ENCODE measurements at places on chromosomes 3 and 15.

- DNase-seq, result no peak
These were observed 78.2 kb upstream of the UMPS start for GRCh38 chr3:124652009-124652408.

- DNase-seq, result no peak
These were observed 118.7 kb downstream of the PDE8A start for GRCh38 chr15:85100186-85100937.

DNA sequence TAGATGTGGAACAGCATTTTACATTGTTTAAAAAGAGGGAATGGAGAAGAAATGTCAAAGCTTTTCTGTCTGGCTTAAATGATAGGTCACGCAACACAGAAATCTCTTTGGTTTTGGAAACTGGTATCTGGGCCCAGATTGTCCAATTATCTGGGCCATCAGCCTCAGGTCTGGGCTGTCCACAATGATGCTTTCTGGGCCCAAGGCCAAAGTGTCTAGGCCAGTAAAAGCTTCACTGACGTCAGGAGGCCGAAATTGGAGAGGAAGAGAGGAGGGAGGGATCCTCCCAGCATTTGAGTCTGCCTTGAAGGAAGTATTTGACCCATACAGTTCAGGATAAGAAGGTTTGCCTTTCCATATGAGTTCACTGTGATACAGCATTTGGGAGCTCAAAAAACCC is 60.7 kb upstream of the ALDH1A3 start:
- DNase-seq, result no peak

- no peak for DNase-seq
These were observed 44.2 kb downstream of the ACAD9 start for GRCh38 chr3:128923576-128923975.

- no peak for DNase-seq
These were observed 654 bp downstream of the SUSD5 start for GRCh38 chr3:33217866-33218445.

DNA sequence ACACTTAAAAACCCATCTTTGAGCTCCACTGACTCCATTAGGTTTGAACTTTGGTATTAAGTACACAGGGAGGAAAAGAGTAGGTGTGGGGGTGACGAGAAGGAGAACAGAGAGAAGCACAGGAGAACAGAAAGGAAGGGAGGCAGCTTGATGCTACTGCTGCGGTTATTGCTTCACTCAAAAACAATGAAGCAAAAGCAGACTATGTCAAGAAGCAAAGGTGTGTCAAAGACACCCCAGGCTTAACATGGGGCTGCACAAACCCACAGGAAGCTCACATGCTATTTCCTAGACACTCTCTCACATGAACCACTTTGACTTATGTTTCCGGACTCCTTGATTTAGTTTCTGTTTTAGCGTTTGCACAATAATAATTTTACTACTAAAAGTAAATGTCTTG is 961.0 kb upstream of the CFAP20DC start:
- DNase-seq, result peak; percentile 88

- no peak for DNase-seq
These were observed 300.0 kb upstream of the CTNNB1 start for GRCh38 chr3:40899286-40899712.
